Upper lobe of left lung (tissue), 6 donors: ENCODE measurements at places on chromosomes 5 and 9. TPM values are rescaled to one million over a fixed set of nuclear protein-coding genes. Genes with fewer than 3 reads are reported as not detected.

CACFD1 gene
- total RNA-seq, result 34.6 TPM

DNA sequence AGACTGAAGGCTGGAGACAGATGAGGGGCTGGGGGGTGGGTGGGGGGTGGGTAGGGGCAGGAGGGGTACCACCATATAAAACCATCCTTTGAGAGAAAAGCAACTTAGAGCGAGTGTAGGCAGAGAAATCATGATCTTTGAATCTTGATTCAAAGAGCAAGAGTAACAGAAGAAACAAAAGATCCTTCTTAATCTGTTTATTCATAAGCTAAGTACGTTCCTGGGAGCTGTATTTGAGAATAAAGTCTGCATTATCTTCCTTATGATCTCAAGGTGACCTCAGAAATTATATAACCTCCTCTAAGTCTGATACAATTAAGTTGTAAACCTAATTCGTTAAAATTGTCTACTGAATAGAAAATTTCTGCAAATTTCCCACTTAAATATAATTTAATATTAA, 558.8 kb downstream of the NR2F1-AS1 start:
- no peaks in the 10 kb centered on the region for H3K4me1 ChIP-seq
- no peak overlapping the region for H3K27ac ChIP-seq
- H3K36me3 ChIP-seq, result no peaks in the 10 kb centered on the region
- DNase-seq, result no peak
- H3K4me3 ChIP-seq, result no peak overlapping the region
- H3K27me3 ChIP-seq, result no peaks in the 10 kb centered on the region

DNA sequence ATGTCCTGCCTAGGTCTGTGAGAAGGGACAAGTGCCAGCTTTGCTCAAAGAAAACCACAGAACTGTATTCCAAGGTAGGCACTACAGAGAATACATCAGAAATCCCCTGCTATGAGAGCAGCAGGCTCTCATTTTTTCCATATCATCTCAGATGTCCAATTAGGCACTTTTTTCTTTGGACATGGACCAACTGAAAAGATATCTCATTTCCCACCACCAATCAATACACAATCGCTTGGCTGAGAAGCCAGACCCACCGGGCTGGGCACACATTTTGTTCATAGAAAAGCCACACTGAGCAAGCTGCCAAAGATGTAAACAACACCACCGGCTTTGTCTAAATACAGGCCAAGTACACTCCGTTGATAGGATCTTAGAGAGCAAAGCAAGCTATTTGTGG, 25.9 kb downstream of the STOM start:
- no peak overlapping the region for H3K4me3 ChIP-seq
- DNase-seq, result no peak
- H3K4me1 ChIP-seq, result peaks cover 39% of the 10 kb centered on the region
- H3K36me3 ChIP-seq, result peaks cover 41% of the 10 kb centered on the region
- H3K27me3 ChIP-seq, result no peaks in the 10 kb centered on the region

GRCh38 chr9:22395687-22396141, 50.9 kb upstream of the DMRTA1 start:
- no peak overlapping the region for H3K4me3 ChIP-seq
- H3K27ac ChIP-seq, result no peak overlapping the region
- no peaks in the 10 kb centered on the region for H3K4me1 ChIP-seq
- no peak for DNase-seq
- no peaks in the 10 kb centered on the region for H3K36me3 ChIP-seq
- H3K27me3 ChIP-seq, result no peaks in the 10 kb centered on the region

DNA sequence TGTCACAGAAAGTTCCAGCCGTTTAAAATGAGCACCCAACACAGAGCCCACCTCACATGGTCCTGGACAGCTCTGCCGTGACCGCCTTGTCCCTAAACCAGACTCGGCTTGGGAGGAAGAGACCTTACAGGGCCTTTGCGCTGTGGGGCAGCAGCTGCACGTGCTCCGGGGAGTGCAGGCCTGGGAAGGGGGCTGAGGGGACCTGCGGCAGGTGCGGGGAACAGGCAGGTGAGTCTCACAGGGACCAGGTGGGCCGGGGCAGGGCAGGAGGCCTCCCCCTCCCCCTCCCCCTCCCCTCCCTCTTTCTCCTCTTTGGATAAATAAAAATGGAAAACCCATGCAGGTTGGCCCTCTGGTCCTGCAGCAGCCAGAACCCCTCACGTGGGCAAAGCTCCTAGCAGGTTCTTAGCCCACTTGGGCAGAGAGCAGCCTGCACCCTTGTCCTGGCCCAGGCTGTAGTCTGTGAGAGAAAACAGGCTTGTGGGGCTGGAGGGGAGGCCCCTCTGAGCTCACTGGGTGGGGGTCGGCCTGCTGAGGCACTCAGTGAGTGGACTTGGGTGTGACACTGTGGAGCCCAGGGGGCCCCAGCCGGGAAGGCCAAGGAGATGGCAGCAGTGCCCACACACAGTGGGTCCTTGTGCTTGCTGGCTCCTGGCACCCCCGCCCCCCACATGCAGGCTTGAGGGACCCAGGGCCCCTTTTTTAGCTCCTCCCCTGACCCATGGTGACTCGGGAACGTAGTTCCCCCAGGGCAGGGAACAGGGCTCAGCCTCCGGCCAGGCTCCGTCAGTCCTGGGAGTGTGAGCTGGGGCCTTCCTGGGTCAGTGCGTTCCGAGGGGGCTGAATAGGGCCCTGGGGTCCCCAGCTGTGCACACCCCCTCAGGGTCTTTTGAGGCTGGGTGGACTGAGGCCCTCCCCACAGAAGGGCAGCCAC, 40.0 kb upstream of the CACNA1B start:
- no peak overlapping the region for H3K27ac ChIP-seq
- H3K36me3 ChIP-seq, result peaks cover 48% of the 10 kb centered on the region
- no peaks in the 10 kb centered on the region for H3K27me3 ChIP-seq
- no peak overlapping the region for H3K4me3 ChIP-seq
- H3K4me1 ChIP-seq, result no peaks in the 10 kb centered on the region
- DNase-seq, result peak; percentile 52

TGFBI gene
- total RNA-seq, result 85.9 TPM

- no peaks in the 10 kb centered on the region for H3K27me3 ChIP-seq
- H3K4me3 ChIP-seq, result no peak overlapping the region
- no peak overlapping the region for H3K27ac ChIP-seq
- no peak for DNase-seq
Observed at GRCh38 chr9:75181750-75182149, 93.4 kb downstream of the OSTF1 start.

DNA sequence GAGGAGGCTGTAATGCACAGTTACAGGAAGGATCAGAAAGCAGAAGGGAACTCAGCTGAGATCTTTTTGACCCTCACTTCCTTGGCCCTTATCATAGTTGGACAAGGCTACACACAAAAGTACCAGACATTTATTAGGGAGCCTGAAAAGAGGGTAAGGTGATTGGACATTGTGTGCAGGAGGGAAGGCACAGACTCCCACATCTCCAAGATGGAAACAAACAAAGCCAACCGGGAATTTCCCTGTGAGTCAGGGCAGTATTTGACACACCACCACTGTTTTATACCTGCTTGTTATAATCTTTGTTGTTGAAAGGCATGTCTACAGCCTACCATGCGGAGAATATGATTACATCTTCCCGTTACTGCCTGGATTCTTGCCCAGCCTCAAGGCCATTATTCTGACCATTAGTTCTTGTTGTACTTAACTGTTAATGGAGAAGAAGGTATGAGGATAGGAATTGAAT, 3.0 kb upstream of the CCNG1 start:
- no peak overlapping the region for H3K4me3 ChIP-seq
- no peaks in the 10 kb centered on the region for H3K27me3 ChIP-seq
- H3K4me1 ChIP-seq, result peaks cover 13% of the 10 kb centered on the region
- H3K36me3 ChIP-seq, result no peaks in the 10 kb centered on the region
- H3K27ac ChIP-seq, result no peak overlapping the region
- DNase-seq, result no peak

- no peaks in the 10 kb centered on the region for H3K27me3 ChIP-seq
- H3K27ac ChIP-seq, result no peak overlapping the region
- DNase-seq, result no peak
- H3K4me1 ChIP-seq, result no peaks in the 10 kb centered on the region
Observed at GRCh38 chr9:80093695-80094094, 521.9 kb downstream of the TLE4 start.

DOCK2 gene
- 90.2 TPM for total RNA-seq

GLRA1 gene
- not detected for total RNA-seq

OLFML2A gene
- total RNA-seq, result 7.4 TPM

GRCh38 chr9:95836072-95836471, 39.4 kb upstream of the ERCC6L2 start:
- DNase-seq, result no peak
- no peak overlapping the region for H3K4me3 ChIP-seq
- no peaks in the 10 kb centered on the region for H3K36me3 ChIP-seq
- no peak overlapping the region for H3K27ac ChIP-seq
- no peaks in the 10 kb centered on the region for H3K27me3 ChIP-seq
- no peaks in the 10 kb centered on the region for H3K4me1 ChIP-seq

DNA sequence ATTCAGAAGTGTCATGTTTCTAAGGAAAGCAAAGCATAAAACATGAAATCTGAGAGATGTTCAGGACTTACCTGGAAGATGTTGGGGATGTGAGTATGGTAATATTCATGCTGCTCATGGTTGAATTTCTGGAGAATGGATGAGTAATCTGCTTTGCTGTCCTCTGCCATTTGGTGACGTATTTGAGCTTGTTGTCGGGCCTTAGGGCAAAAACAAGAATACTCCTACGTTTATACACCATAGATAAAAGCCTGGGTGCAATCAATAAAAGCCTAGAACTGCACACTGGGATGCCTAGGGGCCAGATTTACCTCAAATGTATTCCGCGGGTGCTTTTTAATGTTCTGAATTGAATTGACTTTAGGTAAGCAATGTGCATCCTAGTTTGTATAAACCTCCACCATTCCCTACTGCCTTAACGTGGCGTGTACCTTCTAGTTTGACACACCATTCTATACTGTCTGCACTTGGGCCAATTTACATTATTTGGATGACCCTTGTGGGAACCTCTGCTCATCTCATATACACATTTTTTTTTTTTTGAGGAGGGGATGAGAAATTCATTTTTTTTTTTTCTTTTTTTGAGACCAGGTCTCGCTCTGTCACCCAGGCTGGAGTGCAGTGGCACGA, 94.4 kb downstream of the USP20 start:
- H3K4me1 ChIP-seq, result peaks cover 31% of the 10 kb centered on the region
- DNase-seq, result no peak
- H3K27ac ChIP-seq, result no peak overlapping the region
- H3K4me3 ChIP-seq, result no peak overlapping the region
- H3K27me3 ChIP-seq, result no peaks in the 10 kb centered on the region

PDE6A gene
- total RNA-seq, result not detected

DNA sequence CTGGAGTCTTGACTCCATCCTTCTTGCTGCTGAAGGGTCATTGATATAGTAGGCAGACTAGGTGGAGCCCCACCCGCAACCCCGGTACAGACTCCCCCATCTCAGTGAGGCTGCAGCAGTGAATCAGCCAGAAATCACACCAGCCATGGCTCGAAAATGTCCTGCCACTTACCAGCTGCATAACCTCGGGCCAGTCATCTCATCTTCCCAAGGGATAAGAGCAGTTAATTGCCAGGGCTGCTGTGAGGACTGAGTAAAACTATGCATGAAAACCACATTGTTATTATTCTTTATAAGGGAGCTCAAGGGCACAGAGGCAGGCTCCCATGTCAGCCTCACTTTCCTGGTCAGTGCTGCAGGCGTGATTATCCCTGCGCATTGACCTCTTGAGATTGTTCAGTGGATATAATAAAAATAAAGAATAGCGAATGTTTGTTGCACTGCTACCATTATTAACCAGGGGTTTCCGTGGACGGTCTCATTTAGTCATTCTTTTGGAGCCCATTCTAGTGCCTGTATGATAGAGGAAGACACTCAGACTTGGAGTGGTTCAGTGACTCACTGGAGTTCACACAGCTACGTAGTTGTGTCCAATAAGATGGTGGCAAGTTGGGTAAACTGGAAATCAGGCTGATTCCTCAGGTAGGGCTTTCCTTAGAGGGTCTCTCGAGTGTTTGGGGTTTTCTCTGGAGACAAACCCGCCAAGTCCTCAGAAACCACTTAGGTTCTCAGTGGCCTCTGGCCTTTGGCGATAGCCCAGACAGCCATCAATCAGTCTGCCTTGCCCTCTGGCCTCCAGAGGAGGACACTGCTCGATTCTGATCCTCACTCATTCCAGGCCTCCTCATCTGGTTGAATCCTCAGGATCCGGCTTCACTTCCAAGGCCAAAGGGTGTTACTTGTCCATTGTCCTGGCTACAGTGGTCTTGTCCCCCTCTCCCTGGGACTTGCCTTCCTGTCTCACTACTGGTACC, 39.9 kb downstream of the COL15A1 start:
- DNase-seq, result no peak
- no peaks in the 10 kb centered on the region for H3K4me1 ChIP-seq
- no peaks in the 10 kb centered on the region for H3K36me3 ChIP-seq
- H3K27me3 ChIP-seq, result no peaks in the 10 kb centered on the region

CYLC2 gene
- total RNA-seq, result not detected

DNA sequence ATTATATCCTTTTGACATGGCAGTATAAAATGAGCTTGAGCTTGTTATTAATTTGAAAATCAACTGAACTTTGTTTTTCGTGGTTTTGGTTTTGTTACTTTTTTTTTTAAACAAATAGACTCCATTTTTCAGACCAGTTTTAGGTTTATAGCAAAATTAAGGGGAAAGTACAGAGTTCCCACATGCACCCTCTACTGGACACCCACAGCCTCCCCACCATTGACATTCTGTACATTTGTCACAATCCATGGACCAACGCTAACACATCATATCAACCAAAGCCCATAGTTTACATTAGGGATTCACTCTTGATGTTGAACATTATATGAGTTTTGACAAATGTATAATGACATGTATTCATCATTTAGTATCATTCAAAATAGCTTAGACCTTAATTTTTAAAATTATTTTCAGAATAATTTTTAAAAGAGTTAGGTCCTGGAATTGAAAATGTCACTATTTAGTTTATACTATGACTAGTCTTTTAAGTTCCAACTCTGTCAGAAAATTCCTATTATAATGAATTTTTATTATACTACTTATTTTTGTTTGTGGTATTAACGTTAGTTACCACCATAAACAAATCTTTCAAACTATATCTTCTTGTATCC, 35.3 kb upstream of the JMY start:
- H3K27ac ChIP-seq, result no peak overlapping the region
- DNase-seq, result no peak
- no peaks in the 10 kb centered on the region for H3K4me1 ChIP-seq
- H3K27me3 ChIP-seq, result no peaks in the 10 kb centered on the region
- no peaks in the 10 kb centered on the region for H3K36me3 ChIP-seq

RASEF gene
- 15.8 TPM for total RNA-seq

IRGM gene
- 0.17 TPM for total RNA-seq

BARHL1 gene
- not detected for total RNA-seq

ZDHHC11 gene
- total RNA-seq, result 27.7 TPM

- H3K27me3 ChIP-seq, result no peaks in the 10 kb centered on the region
- DNase-seq, result no peak
- H3K36me3 ChIP-seq, result no peaks in the 10 kb centered on the region
- H3K4me1 ChIP-seq, result no peaks in the 10 kb centered on the region
- no peak overlapping the region for H3K4me3 ChIP-seq
Observed at GRCh38 chr5:94240993-94241651, 377.3 kb downstream of the KIAA0825 start.

- no peak overlapping the region for H3K4me3 ChIP-seq
- no peaks in the 10 kb centered on the region for H3K27me3 ChIP-seq
- H3K36me3 ChIP-seq, result no peaks in the 10 kb centered on the region
- peak; percentile 83 for DNase-seq
- peaks cover 22% of the 10 kb centered on the region for H3K4me1 ChIP-seq
- peak overlapping the region; percentile 92 for H3K27ac ChIP-seq
Observed at GRCh38 chr9:121073038-121073437, 1.7 kb upstream of the CNTRL start.

RABEPK gene
- 14.7 TPM for total RNA-seq
